ENCODE measurements at places on chromosomes 1 and 21.

- DNase-seq, result no peak
Measured at GRCh38 chr1:193654951-193655735, 468.7 kb upstream of the B3GALT2 start.

GRCh38 chr1:162892906-162893611 lies 32.1 kb upstream of the CCDC190 start:
- DNase-seq, result no peak

DNA sequence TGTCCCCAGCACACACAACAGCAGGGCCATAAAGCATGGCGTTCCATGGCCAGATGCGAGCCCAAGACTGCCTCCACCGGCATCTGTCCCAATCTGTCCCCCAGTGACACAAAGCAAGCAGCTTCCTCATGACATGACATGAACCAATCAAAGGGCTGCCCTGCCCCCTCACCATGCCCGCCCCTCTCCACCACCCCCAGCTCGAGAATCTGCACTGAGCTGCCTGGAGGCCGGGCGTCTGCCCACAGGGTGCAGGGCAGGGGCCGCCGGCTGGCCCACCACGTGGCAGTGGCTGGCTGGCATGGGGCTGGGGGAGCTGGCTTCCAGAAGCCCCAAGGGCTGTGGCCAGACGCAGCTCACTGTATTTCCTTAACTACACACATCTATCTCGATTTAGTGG lies 27.8 kb downstream of the WNT9A start:
- no peak for DNase-seq

DNA sequence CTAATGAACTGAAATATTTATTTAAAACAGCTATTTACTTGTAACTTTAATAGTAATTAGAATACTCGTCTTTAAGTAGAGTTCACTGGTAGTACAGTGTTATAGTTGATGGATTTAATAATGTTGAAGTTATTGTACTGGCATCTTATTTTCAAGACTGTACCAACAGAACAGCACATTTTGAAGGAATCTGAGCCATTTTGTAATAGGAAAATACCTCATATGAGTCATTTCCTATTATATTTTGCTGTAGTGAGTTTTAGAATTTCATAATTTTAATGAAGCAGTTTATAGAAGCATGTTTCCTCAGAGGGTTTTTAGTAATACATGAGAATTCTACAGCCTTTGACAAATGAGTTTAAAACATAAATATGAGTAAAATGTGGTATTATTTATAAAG lies 258.3 kb downstream of the OLFM3 start:
- no peak for DNase-seq

- no peak for DNase-seq
Measured at GRCh38 chr1:235270625-235271024, 57.4 kb downstream of the ARID4B start.

GRCh38 chr1:157600236-157600635 lies 2.4 kb upstream of the FCRL4 start:
- no peak for DNase-seq

- no peak for DNase-seq
Measured at GRCh38 chr1:18707696-18708257, 77.1 kb downstream of the PAX7 start.

DNA sequence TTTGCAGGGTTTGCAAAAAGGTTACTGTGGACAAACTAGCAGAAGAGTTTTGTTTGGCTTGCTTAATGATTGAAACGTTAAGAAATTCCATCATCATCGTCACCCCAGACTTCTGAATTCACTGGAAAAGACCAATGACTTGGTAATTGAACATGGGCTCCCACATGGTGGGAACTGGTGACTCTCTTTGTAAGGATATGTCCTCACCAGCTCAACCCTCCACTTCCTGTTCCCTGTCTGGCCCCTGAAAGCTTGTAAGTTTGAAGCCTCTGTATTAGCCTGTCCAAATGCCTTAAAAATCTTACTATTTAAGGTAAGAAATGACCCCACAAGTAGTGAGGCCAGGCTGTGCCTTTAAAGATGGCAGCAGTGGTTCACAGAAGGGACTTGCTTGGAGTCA lies 9.7 kb downstream of the SYT6 start:
- DNase-seq, result no peak

- DNase-seq, result peak; percentile 59
Measured at GRCh38 chr1:206924592-206925105, 2.9 kb upstream of the FCMR start.

GRCh38 chr1:80462006-80462405 lies 1338.7 kb upstream of the ADGRL2 start:
- DNase-seq, result no peak

- DNase-seq, result no peak
Measured at GRCh38 chr1:80217377-80217986, 1211.0 kb upstream of the ADGRL4 start.

DNA sequence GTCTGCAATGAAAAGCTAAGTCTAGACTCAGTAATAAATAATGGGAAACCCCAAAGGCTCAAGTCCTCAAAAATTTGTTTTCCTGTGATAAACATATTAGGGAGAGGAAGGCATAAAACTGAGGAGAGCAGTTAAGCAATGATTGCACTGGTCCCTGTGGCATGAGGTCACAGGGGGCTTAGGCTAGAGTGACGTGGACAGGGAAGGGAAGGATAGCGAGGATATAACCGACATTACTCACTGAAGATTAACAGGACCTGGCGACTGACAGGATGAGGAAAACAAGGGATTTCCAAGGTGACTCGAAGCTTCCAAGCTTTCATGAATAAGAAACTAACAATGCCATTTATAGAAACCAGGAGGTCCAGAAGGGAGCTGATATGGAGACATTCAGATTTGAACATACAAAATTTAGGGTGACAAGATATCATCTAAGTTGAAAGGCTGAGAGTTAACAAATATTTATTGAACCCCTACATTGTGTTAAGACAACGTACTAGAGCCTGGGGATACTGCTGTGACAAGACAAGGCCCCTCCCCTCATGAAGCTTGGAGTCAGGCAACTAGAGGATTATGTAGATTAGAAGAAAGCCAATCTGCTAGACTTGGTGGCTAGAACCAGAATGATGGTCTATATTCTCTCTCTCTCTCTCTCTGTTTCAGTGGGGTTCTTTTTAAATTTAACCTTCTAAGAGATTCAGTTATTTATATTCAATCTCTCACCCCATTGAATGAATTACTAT lies 33.2 kb upstream of the PKN2 start:
- no peak for DNase-seq

- no peak for DNase-seq
Measured at GRCh38 chr1:109985247-109986053, 885 bp downstream of the AHCYL1 start.

GRCh38 chr1:234589854-234590620 lies 19.9 kb downstream of the IRF2BP2 start:
- no peak for DNase-seq

DNA sequence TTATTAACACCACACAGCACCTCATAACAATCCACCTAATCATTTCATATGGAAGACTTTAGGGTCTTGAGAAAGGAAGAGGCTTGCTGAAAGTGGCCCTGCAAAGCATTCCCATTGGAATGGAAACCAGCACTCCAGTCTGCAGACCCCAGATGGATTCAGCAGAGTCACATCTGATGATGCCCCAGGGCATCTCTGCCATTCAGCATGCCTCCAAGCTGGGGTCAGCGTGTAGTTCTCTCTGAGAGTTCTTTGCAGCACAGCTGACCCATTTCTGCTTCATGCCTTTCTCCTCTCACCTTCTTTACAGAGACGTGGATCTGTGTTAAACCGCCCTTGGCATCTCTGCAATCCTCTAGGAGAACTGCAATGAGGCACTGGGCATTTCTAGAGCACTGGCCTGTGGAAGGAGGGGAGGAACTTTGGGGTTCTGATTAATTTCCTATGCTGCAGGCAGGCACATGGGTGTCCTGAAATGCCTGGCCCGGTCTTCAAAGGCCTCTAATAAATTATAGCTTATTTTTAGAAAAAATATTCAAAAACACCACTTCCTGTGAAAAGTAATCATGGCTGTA lies 2.6 kb upstream of the LUZP1 start:
- DNase-seq, result no peak

DNA sequence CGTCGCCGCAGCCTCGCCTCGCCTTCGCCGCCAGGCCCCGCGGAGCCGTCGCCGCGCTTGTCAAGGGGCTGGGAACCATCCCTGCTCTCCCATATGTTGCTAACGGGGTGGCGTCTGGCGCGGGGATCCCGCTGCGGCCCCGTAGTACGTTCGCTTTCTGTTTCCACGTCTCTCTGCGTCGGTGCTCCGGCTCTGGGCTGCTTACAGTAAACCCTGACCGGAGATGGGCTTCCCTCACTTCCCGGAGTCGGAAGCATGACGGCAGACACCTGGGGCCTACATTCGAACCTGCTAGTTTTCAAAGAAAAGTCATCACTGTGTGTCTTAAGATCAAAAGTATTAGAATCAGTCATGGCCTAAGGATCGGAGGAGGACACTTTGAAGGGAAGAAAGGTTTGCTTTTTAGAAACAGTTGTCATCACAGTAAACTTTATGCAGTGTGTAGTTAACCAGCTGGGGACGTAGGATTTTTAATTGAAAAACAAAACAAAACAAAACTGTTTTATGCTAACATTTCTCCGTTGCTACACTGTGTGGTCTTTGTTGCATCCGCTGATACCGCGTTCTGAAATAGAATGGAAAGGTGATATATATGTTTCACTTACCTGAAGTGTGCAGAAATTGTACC lies 69.0 kb downstream of the SLC35A3 start:
- peak; percentile 93 for DNase-seq

- no peak for DNase-seq
Measured at GRCh38 chr1:228333739-228334115, 72.9 kb downstream of the TRIM11 start.

DNA sequence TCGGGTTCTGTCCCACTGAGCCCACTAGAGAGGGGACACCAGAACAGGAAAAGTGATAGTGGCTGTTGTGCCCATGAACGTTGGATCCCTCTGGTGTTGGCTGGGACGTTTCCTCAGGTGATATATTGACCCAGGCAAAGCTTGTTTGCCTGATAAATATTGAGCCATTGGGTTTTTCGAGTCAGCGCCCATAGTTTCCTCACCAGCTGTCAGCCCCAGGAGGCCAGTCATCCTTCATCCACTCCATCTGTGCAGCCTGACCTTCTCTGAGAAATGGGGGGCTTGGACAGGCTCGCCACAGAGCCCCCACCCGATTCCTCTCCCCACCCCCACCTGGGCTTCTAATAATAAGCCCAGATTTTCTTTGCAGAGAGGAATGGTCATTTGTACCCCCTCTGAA lies 13.3 kb downstream of the DISP3 start:
- no peak for DNase-seq

DNA sequence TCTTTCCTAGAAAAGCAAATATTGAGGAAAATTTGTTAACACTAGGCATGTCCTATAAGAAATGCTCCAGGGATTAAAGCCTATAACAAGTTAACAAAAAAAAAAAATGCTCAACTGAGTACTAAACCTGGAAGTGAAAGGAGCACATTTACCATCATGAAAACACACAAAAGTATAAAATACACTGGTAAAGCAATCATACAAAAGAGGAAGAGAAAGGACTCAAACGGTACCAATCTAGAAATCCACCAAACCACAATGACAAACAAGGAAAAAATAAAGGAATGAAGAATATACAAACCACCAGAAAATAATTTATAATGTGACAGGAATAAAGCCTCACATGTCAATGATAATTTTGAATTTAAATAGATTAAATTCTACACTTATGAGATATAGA lies 21.2 kb downstream of the CD1E start:
- no peak for DNase-seq

DNA sequence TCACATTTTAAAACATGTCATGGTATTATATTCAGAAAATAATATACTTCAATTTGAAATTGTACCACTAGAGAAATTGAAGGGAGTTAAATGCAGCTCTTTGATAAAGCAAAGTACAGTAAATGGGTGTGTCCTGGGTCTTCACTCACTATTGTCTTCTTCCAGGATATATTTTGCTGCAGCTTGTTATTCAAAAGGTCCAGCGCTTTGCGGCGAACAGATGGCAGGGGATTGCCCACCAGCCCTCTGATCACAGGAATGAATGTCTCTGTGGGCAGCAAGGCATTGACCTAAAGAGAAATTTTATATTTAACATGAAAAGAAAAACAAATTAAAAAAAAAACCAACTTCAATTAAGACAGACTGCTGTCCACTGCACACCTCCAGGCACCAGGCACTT lies 35.1 kb downstream of the LGALS8 start:
- no peak for DNase-seq

DNA sequence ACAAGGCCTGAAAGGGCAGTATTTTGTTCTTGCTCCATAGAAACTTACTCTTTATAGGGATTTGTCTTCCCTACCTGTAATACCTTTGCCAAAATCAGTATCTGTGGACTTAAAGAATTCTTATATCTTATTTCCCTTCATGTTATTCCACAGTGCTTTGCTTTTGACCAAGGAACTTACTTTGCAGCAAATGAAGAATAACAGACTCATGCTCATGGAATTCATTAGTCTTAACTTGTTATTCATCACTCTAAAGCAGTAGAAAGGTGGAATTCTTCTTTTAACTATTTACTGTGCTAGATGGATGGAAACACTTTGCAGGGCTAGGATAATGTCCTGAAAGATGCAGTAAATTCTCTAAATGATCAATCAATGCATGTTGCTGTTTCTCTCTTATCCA lies 45.9 kb downstream of the DUSP10 start:
- no peak for DNase-seq

DNA sequence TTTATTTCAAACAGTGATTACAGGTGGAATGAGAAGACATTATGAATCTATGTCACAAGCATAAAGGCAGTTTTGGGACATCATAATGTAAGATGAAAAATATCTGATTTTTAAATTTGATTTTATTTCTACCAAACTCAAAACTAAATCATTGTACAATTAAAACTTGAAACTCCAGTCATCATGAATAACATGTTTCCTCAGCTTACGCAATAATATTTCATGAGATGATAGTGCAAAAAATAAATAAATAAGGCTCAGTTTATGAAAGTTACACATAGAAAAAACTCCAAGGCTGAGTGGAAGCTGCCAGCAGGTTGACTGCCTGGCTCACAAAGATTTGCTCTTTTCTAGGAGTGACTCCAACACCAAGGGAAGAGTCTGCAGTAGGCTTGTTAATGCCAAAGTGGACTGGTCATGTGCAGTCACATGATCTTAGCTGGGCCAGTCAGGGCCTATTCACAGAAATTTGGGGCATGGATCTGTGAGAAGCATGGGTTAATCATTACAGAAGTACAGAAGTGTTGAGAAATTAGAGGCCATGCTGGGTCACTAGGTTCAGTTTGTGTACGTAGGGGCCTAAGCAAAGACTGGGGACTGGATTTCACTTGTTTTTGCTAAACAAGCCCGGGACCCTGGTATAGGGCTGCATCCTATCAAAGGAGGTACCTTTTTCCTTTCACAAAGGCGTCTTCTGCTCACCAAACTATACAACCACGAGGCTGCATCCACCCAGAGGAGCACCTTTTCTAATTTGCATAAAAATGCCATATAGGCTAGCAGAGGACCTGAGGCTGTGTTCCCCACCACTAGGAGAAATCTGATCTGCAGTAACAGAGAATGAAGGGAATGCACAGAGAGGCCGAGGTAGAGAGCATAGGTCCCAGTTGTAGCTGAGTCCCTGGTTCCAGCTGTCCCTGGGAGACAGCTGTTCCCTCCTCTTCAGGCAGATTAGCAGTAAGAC lies 4.9 kb upstream of the ABCA4 start:
- no peak for DNase-seq

- no peak for DNase-seq
Measured at GRCh38 chr1:28265577-28265976, 6.3 kb downstream of the SESN2 start.

All from stimulated activated naive CD8-positive, alpha-beta T cell treated with anti-CD3 and anti-CD28 coated beads, Interleukin-15, amount 100 ng/mL, for 72 hours (primary cell).